Suprapubic skin (tissue), 4 donors: ENCODE measurements at places on chromosomes 7 and 10. TPM values are rescaled to one million over a fixed set of nuclear protein-coding genes. Genes with fewer than 3 reads are reported as not detected.

UNCX gene
- total RNA-seq = not detected

FAM204A gene
- 18.2 TPM for total RNA-seq

MPP7 gene
- total RNA-seq = 46.7 TPM

UCN3 gene
- not detected for total RNA-seq

ASIC3 gene
- total RNA-seq = 2.7 TPM

TRIM73 gene
- 3.5 TPM for total RNA-seq

LRIT1 gene
- total RNA-seq = not detected

CALHM1 gene
- total RNA-seq = not detected

OR2A42 gene
- 0.56 TPM for total RNA-seq

NOS3 gene
- total RNA-seq = 3.9 TPM

AASS gene
- 14.9 TPM for total RNA-seq
